AG09309 (cell line): ENCODE measurements at places on chromosomes 13 and 19.

DNA sequence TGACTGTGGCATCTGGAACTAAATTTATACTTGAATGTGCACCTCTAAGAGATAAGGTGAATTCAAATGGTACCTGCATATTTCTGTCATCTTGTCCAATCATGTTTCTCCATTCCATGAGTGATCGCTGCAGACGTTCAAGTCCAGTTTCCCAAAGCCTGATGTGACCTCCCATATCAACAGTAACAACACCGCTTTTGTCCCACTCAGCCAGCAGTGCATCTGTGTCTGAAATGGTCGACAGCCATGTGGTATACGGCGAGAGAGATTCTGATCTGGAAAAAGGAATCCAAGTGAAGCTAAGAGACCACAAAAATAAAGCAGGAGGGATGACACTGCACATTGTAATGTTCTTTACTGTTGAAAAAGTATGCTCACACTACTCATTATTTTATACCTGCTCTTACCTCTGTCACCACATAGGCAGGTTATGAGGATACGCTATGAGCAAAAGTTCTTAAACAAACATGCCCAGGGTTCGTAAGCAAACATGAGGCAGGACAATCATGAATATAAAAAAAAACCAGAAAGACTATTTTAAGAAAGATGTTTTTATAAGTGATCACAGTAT, 213.6 kb downstream of the RGCC start:
- no peak for DNase-seq

DNA sequence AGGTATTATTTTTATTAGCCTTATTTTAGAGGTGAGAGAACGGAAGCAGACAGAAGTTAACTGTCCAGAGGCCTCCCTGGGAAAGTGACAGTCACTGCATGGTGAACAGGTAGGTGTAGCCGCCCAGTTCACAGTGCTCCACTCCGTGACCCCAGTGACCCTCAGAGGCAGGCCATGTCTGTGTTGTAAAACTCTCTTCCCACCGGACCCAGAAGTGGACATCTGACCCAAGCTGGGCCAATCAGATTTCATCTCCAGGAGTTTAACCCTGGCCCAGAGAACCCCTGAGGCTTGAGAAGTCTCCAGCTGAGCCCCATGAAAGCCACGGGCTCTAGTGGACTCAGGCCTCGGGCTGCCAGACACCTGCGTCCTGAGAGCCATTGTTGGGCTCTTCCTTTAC, 83.6 kb upstream of the FARP1 start:
- no peak for DNase-seq

DNA sequence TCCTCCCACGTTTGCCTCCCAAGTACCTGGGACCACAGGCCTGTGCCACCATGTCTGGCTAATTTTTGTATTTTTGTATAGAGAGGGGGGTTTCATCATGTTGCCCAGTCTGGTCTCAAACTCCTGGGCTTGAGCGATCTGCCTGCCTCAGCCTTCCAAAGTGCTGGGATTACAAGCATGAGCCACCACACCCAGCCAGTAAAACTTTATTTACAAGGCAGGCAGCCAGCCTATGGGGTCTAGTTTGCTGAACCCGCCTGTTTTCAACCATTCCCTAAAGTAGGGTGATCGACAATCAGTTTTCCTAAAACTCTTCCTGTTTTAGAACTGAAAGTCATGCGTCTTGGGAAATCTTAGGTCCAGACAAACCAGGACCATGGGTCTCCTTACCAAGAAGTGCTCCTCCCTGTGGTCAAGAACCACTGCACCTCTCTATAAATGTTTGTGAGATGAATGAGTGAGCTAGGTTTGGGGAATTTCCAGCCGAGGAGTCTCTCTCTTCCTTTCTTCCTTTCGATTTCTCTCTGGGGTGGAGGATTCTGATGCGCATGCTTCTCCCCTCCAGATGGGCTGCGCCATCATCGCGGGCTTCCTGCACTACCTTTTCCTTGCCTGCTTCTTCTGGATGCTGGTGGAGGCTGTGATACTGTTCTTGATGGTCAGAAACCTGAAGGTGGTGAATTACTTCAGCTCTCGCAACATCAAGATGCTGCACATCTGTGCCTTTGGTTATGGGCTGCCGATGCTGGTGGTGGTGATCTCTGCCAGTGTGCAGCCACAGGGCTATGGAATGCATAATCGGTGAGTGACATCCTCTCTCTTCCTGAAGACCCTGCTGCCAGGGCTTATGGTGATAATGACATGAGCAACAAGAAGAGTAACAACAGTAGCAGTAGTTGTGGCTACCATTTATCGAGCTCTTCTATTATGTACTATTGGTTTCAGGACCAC, 38.7 kb downstream of the ADGRE1 start:
- DNase-seq = peak; percentile 0

DNA sequence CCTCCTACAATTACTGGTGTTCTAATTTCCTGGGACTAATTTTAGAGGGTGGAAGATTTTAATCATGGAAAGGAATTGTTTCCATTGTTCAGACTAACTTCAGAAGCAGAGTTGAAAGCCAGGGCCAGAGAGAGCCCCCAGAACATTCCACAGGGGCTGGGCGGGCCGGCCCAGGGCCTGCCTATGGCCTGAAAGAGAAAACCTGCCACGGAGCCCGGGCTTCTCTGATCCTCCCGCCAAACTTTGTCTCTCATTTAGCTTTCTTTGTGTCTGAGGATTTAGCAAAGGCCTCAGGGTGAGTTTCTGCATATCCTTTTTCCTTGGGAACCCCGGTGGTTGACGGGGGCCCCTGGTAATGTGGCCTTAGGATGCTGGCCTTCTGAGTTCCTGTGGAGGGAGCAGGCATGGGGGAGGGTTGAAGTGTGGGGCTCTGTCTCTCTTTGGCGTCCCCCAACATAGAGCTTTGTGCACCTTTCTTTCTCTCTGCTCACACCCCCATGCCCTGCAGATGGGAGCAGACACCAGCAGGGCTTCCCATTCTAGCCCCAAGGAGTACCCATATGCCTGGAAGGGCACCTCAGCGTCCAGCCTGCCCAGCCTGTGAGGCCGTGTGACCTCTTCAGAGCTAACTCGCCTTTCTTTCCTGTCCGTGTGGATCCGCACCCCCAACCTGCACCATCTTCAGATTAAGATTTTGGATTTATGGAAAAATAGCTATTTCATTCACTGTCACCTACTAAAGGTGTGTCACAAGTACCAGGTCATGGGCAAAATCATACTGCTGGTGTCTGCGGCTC, 539.5 kb downstream of the FGF9 start:
- DNase-seq = no peak

DNA sequence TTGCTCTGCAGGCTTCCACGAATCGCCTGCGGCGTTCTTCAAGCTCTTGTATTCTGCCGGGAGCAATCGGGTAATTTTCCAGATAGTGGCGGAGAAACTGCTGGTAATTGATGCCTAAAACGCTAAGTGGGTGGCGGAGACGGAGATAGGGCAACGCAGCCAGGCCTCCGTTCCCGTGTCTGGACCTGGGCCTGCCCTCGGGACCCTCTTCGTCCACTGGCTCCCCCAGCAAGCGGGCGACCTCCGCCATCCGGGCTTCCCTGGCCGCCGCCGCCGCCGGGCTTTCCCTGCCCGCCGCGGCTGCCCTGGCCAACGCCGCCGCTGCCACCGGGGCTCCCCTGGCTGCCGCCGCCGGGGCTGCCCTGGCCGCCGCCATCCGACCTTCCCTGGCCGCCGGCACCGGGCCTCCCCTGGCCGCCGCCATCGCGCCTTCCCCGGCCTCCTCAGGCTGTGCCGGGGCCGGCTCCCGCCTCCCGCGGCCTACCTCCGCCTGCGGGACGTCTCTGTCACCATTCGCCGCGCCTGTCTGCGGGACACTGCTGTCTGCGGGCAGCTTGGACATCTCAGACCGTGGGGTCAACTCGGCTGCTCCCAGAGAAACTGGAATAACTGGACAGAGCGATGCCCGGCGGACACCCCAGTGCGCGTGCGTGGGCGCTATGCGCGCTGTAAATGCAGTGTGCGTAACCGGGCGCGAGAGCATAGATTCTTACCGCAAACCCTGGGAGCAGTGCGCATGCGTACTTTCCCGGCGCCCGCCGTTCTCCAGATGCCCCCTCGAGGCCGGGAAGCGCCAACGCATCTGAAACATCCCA, at the start of gene EID2:
TSS of gene EID2 (minus strand) at position 644 of the 815 bp plus-strand sequence. CDS start at position 562, 82 bp downstream.
- peak; percentile 78 for DNase-seq

DNA sequence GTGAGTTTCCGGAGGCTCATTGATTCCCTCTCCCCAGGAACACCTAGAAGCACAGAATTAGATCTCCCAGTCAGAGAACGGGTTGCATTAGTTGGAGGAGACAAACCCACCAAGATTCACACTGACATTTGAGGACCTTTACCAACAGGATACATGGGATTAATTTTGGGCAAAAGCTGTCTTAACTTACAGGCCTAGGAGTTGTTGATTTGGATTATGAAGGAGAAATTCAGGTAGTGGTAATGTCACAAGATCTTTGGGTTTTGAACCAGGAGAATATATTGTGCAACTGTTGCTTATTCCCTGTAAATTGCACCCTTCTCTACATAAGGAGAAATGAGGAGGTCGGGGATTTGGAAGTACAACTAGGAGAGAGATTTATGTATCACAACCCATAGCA, 38.0 kb downstream of the POSTN start:
- no peak for DNase-seq

DNA sequence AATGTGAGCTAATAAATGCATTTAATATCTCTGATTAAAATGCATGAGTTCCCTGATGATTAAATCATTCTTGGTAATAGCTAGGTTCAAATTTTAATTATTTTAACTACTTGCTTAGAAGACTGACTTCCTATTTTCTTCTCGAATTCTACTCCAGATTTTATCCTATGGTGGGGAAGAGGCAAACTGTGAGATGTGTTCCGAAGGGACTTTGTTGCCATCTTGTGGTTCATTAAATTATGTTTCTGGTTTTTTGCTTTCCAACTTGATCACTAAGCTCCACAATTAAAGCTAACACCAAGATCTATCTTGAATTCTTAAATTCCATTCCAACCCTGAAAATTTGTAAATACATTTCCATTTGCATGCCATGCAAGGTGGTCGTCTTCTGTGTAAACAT, 538.4 kb upstream of the PCDH20 start:
- DNase-seq = no peak

GRCh38 chr13:95644601-95645052, at the start of gene DZIP1:
TSS of gene DZIP1 (minus strand) at chr13:95644706. CDS start at chr13:95642029, 2,677 bp downstream.
- peak; percentile 41 for DNase-seq

GRCh38 chr19:30063650-30064347, 121.8 kb downstream of the URI1 start:
- DNase-seq = no peak

DNA sequence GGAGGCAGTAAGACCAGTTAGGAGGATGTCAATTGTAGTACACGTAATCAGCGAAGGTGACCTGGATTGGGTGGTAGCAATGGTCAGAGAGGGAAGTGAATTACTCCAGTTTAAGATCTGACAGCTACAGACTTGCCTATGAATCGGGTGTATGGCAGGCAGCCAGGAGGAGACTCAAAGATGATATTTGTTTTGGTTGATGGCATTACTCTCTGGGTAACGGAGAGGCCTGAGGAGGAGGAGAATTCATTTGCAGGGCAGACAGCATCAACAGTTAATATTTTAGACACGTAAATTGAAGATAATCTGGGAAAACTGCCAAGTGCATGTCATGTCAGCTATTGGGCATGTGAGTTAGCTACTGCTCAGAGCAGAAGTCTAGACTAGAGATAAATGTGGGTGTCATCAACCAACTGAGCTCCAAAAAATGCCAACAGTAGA, 109.2 kb downstream of the SGCG start:
- no peak for DNase-seq

DNA sequence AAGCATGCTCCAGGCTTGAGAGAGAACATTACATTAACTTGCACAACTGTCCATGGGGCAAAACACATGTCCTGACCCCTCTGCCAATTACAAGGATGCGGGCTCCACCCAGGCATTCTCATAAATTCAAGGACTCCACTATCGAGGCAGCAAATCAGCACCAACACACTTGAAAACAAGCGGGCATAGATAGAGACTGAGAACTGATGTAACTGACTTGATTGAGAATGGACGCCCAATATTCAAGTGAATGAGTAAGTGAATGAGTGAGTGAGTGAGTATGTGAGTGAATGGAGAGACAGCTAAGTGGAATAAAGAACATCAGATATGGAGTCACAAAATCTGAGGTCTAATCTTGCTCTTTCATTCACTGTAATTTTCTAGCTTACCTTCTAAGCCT, 75.0 kb upstream of the VSTM2B start:
- DNase-seq = no peak

GRCh38 chr19:28221736-28222135, 991.2 kb downstream of the UQCRFS1 start:
- DNase-seq = no peak

GRCh38 chr19:11832253-11832912, 16.1 kb upstream of the ZNF439 start:
- no peak for DNase-seq

- DNase-seq = peak; percentile 98
Measured at GRCh38 chr13:113187263-113187669, 21.2 kb downstream of the PCID2 start.
